ENCODE measurements at places on chromosomes 3 and 15.

DNA sequence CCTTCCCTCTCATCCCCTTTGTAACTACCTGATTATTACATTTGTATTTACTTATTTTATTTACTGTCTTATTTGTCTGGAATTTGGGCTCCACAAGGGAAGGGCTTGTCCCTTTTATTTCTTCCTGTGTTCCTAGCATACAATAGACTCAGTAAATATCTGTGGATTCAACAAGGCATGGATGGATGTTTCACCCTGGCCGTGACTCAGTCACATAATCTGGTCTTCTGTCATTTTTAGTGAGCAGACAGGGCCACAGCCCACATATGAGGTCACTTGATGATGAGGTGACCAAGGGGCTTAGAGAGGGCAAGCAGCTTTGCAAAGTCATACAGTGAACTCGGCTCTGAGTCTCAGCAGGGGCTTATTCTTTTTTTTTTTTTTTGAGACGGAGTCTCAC lies 7.8 kb upstream of the DAG1 start:
- DNase-seq = no peak

DNA sequence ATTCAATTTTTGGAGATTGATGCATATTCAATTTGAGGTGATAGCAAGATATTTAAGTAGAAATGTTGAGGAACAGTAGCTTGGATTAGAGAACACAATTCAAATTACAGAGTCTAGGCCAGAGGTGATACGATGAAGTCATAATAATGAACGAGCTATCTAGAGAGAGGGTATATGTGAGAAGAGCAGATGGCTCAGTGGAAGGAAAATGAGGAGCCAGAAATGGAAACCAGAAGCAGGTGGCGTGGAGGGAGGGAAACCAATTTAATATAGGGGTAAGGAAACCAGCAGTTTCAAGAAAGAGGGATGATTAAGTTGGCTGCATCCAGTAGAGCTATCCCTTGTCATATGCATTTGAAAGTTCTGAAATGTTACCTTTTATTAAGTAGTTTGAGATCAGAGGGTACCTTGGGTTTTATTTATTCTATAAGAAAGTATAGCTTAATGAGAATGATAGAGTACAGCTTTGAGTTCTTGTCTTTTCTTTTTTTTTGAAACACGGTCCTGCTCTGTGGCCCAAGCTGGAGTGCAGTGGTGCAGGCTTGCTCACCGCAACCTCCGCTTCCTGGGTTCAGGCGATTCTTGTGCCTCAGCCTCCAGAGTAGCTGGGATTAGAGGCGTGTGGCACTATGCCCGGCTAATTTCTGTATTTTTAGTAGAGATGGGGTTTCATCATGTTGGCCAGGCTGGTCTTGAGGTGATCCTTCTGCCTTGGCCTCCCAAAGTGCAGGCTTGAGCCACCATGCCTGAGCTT lies 22.1 kb downstream of the NCK1 start:
- DNase-seq = no peak

- DNase-seq = no peak
Observed at GRCh38 chr15:70054366-70054765, 43.4 kb downstream of the TLE3 start.

DNA sequence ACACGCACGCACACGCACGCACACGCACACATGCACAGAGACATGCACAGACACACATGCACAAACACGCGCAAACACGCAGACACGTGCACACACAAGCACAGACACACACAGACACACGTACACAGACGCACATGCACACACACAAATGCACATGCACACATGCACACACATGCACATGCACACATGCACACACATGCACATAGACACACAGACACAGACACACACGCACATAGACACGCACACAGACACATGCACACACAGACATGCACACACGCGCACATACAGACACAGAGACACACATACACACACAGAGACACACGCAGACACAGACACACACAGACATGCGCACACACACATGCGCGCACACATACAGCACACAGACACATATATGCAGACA lies 26.4 kb upstream of the PIGZ start:
- DNase-seq = no peak

All from renal cortex interstitium (tissue), 15 donors.